ENCODE measurements at places on chromosomes 5 and 9.

DNA sequence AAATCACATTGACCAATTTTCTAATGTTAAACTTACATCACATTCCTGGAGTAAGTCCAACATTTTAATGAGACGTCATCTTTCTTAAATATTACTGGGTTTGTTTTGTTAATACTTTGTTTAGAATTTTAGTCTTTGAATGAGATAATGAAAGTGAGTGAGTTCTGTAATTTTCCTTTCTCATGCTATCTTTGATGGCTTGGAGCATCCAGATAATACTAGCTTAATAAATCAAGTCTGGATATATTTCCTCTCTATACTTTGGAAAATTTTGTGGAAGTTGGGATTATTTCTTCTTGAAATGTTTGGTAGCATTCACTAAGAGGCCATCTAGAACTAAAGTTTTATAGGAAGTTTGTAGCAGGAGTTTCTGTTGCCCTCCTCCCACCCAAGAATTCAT, 90.8 kb upstream of the IL7R start:
- no peak for DNase-seq

DNA sequence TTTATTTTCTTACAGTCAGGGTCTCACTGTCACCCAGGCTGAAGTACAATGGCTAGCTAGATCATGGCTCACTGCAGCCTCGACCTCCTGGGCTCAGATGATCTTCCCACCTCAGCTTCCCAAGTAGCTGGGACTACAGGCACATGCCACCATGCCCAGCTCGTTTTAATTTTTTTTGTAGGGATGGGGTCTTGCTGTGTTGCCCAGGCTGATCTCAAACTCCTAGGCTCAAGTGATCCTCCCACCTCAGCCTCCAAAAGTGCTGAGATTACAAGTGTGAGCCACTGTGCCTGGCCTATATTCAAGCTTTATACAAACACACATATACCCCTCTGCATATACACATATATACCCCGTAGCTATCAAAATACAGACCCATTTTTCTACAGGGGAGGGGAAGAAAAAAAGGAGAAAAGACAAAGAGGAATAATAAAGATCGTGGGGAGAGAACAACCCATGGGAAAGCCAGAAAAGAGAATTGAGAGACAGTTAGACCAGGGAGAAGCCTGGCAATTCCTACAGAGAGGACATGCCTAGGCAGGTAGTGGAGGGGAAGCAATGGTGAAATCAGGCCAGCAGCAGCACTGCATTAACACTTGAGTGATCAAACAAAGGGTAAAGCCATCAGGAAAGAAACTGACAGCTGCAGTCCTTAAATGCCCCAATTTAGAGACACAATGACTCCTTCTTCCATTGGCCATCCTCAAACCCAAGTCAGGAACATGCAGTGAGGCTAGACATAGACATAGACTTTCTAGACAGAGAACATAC, 102.7 kb downstream of the EFNA5 start:
- DNase-seq = no peak

- peak; percentile 74 for DNase-seq
These were observed at the start of gene DAPK1 for GRCh38 chr9:87497604-87498045. Gene DAPK1, plus strand, starts transcription at chr9:87497867. Its CDS starts 1,211 bp downstream, at chr9:87499078.

DNA sequence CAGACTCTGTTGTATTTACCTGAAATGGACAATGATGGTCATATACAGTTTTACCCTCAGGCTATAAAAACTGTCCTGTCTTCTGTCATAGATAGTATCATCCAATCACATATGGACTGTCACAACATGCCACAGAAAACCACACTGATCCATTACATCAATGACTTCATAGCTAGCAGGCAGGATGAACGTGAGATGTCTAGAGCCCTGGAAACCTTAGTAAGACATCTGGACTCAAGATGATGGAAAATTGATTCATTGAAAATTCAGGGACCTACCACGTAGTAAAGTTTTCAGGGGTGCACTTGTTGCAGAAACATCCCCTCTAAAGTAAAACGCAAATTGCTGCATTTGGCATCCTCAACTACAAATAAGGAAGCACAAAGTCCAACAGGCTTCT, 284.4 kb upstream of the RGMB start:
- DNase-seq = no peak

GRCh38 chr9:101512116-101512515, 21.5 kb upstream of the RNF20 start:
- no peak for DNase-seq

- DNase-seq = no peak
These were observed 109.7 kb downstream of the CAAP1 start for GRCh38 chr9:26782899-26783298.

GRCh38 chr5:126680191-126680817, 79.6 kb downstream of the PHAX start:
- DNase-seq = peak; percentile 82
